ENCODE measurements at places on chromosomes 5 and 9.

- DNase-seq: no peak
Observed at GRCh38 chr5:157038568-157039187, 20.2 kb downstream of the HAVCR1 start.

DNA sequence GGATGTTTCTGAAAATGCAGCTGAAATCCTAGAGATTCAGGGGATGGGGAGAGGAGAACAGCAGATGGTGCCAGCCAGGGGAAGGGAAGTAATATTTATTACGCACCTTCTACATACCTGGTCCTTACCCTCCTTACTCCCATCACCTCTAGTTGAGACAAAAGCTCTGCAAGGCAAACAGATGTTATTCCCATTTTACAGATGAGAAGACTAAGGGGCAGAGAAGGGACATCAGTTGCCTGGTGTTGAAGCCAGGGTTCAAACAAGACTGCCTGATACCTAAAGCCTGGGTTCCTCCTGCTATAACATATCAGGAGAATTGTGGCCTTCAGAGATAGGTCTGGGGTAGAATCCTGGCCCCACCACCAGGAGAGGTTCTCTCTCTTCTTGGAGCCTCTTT is 7.3 kb upstream of the BOD1 start:
- DNase-seq: no peak

GRCh38 chr5:109882546-109882945 is 192.8 kb downstream of the MAN2A1 start:
- DNase-seq: no peak

- no peak for DNase-seq
Observed at GRCh38 chr9:127794001-127794791, 8.4 kb downstream of the CDK9 start.
